ENCODE measurements at places on chromosomes 7 and 10.
A peak's percentile ranks its signal among the peaks of the same experiment; 100 is the strongest.

GRCh38 chr10:110317866-110318850 lies 13.4 kb upstream of the SMNDC1 start:
- no peak for DNase-seq

- DNase-seq = no peak
Observed at GRCh38 chr10:73553761-73554160, 37.4 kb downstream of the USP54 start.

GRCh38 chr7:118072893-118073674 lies 110.9 kb upstream of the LSM8 start:
- no peak for DNase-seq

DNA sequence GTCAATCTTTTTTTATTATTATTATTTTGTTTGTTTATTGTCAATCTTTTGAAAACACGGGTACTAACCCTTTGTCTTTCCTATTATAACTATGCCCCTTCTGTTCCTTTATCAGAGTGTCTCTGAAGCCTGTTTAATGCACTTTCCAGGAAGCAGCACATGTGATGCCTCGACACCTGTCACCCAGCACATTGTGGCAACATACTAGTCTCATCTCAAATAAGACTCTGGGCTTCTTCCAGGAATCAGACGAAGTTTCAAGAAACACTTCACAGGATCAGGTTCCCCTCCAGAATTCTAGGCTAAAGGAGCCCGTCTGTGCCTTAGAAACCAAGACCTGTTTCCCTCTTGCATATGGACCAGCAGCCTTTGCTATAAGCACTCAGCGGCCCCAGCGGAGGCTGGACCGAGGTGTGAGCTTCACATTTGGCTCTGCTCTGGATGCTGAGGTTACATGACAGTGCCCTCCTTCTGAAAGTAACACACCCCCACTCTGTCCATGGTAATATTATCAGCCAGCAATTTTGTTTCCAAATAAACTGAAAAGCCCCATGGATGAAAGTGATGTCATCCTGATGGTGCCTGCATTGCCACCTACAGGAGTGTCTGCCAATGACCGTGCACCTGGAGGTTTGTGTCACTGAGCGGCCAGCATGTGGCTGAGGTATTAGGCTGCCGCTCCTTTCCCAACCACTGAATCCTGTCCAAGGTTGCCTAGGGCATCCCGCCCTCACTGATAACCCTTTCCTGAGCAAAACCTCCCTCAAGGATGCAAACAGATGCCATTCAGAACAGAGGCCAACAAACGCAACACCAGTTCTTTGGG lies 38.1 kb downstream of the MKI67 start:
- no peak for DNase-seq

- no peak for DNase-seq
Observed at GRCh38 chr7:74059681-74060588, 23.7 kb upstream of the LIMK1 start.

- DNase-seq = no peak
Observed at GRCh38 chr7:120505770-120506169, 232.8 kb downstream of the KCND2 start.

DNA sequence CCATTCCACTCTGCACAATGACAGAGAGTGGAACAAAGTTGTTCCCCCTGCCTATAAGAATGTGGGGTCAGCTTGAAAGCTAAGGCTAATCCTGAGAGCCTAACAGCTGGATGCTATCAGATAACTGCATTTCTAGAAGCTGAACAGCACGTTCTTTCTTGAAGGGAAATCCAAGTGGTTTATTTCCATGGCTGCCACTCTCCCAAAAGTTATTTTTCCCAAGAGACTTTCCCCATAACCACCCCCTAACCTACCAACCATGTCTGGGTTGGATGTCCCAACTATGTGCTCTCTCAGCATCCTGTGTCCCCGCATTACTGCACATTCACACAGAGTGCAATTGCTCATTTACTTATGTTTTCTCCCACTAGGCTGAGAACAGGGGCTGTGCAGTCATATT lies 140.7 kb upstream of the ANKRD1 start:
- DNase-seq = no peak

DNA sequence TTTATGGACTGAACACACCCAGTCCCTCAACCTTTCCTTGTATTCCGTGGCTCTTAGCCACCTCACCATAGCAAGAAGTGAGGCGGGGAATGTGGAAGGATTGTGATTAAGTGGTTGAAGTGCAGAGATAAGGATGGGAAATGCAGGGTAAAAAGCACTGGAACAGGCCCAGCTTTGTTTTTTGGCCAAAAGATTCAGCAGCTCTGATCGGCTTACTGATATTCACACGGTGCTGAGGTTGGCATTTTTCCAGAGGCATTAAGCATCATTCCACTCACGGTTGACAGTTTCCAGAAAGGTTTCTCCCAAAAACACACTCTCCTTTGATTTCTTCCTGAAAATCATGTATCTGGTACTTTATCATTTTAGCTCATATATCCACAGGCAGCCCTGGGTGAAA lies 544.2 kb downstream of the CNTNAP2 start:
- DNase-seq = no peak

GRCh38 chr10:9437131-9437530 lies 1382.6 kb downstream of the GATA3 start:
- no peak for DNase-seq

DNA sequence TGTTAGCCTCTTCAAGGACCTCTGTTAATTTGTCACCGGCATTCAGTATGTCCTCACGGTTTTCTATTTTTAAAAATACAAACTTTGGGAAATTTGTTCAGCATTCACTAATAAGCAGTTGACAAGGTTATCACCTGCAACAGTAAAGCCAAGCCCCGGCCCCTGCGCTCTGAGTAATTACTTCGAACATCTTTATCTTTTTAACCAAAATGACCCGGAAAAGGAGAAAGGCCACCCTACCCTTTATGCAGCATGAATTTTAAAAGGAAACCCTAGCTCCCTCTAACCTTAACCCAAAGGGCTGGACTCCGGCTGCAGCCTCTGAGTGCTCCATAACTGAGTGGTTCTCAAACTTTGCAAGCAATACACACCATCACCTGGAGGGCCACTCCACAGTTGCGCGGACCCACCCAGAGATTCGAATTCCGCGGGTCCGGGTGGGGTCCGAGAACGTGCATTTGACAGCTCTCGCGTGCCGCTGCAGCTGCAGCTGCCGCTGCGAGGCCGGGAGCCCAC lies 940 bp downstream of the NSMCE4A start:
- DNase-seq = no peak

DNA sequence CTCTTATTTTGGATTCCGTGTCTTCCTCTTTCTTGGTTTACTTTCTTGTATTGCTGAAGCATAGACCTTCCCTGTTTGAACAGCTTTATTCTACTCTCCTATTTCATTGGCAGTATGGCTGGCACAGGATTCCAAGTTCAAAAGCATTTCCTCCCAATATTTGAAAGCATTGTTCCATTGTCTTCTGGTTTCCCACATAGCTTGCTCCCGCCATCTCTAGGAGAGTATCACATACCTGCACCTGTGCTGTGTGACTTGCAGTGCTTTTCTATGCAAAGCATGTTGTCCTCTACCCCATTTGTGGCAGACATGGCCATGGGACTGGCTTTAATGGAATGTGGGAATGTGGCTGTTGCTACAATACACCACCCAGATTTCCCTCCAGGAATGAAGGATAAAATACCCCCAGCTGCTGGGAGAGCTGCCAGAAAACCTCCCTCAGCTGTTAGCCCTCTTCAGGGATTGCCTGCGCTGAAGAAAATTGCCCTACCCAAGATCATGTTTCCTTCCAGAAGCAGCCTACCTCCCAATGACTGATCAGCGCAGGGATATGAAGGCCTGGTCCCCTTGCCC lies 6.9 kb upstream of the MYOF start:
- no peak for DNase-seq

GRCh38 chr10:58742141-58742540 lies 229.5 kb downstream of the BICC1 start:
- no peak for DNase-seq

DNA sequence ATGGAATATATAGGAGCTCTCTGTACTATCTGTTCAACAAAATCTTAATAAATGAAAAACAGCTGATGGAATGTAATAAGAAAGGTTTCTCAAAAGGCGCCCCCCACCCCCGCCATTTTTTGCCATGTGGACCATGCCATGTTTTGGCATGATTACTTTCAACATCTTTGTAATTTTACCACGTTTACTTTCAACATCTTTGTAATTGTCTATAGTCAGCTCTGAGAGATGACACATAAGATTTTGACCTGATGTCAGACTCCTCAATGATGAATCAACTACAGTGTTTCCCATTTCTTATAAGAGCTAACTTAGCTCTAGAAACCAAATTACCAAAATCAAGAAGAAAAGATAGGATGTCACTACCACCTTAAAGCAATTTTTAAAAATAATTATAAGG lies 144.9 kb upstream of the AHR start:
- DNase-seq = no peak

- no peak for DNase-seq
Observed at GRCh38 chr7:158109364-158110033, 478.1 kb downstream of the PTPRN2 start.

DNA sequence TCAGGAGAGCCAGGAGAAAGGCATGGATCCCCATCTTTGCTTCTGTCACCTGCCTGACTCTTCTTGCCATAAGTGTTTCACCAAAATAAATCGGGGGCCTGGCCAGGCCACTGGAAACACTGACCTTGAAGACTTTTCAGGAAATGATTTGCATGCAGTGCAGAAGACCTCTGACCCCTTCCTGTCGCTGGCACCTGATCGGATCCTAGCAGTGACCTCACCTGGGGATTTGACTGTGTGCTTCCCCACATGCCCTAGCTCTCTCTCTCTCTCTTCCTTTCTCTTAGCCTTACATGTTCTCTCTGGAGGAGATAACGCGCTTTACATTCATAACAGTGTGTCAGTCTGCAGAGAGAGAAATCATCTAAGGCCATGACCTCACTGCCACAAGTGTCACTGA lies 243.0 kb downstream of the PRPF18 start:
- no peak for DNase-seq

GRCh38 chr10:117239721-117240620 lies 943 bp upstream of the SLC18A2 start:
- DNase-seq = no peak

GRCh38 chr10:121900443-121901174 lies 27.2 kb downstream of the ATE1 start:
- peak; percentile 30 for DNase-seq

GRCh38 chr10:44731283-44731682 lies 179.9 kb upstream of the TMEM72 start:
- DNase-seq = no peak

DNA sequence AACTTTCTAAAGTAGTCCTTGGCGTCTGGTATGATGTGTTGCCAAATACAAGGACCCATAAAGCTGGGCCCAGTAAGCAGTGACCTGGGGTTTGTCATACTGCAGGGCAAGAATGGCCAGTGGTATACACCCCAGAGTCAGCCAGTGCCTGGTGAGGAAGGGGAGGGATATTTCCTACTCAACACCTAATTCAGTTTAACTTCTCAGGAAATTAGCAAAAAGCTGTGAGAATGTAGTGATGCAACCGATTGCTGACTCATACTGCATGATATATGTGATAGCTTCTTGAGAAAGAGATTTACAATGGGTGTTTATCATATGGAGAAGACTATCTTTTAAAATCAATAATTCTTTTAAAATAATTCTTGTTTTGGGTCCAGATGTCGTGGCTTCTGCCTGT lies 889.3 kb upstream of the CELF2 start:
- DNase-seq = no peak

- DNase-seq = no peak
Observed at GRCh38 chr10:60281331-60281730, 108.3 kb downstream of the ANK3 start.
